ENCODE measurements at places on chromosomes 3 and 15. TPM values are rescaled to one million over a fixed set of nuclear protein-coding genes. Genes with fewer than 3 reads are reported as not detected.

Gene TMC3
- 0.10 TPM for total RNA-seq

Gene CLEC3B
- total RNA-seq: 0.43 TPM

Gene KBTBD13
- total RNA-seq: not detected

Gene PGBD4
- total RNA-seq: 2.4 TPM

Gene SLC7A14
- total RNA-seq: 13.5 TPM

Gene LDHAL6B
- total RNA-seq: not detected

Gene ZFYVE19
- total RNA-seq: 31.6 TPM

Gene SAMD7
- total RNA-seq: not detected

Gene GPR27
- total RNA-seq: 7.4 TPM

Gene ITIH4
- 4.1 TPM for total RNA-seq

Gene LOXL1
- total RNA-seq: 10.3 TPM

Gene CSPG4
- 0.19 TPM for total RNA-seq

Gene C3orf49
- not detected for total RNA-seq

Gene AGTR1
- 0.90 TPM for total RNA-seq

All from type B pancreatic cell (in vitro differentiated cells).